ENCODE measurements at places on chromosomes 7 and 10.

GRCh38 chr10:3207351-3207750, 34.8 kb upstream of the PITRM1 start:
- no peak for DNase-seq

DNA sequence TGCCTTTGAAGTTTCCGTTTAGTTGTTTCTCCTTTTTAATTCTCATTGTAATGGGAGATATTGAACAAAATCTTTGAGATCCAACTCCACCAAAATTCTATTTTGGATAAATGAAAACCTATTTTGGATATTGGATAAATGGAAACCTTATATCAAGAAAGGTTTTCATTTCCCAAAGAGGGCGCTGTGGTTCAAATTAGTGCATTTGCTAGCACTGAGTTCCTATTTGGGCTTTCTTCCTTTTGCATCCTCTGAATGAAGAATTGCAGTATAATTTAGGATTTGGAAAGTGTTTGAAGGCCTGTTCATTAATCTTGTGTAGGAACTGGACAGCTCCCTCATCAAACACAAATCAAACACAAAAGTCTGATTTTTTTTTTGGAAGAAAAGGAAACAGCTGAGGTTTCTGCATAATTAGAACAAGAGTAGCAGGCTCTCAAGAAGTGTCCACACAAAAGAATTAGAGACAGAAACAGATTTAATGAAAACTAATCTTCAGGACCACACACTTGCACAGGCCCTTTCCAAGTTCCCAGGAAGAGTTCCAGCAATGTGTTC, 80.8 kb upstream of the KLF14 start:
- DNase-seq: peak; percentile 6

DNA sequence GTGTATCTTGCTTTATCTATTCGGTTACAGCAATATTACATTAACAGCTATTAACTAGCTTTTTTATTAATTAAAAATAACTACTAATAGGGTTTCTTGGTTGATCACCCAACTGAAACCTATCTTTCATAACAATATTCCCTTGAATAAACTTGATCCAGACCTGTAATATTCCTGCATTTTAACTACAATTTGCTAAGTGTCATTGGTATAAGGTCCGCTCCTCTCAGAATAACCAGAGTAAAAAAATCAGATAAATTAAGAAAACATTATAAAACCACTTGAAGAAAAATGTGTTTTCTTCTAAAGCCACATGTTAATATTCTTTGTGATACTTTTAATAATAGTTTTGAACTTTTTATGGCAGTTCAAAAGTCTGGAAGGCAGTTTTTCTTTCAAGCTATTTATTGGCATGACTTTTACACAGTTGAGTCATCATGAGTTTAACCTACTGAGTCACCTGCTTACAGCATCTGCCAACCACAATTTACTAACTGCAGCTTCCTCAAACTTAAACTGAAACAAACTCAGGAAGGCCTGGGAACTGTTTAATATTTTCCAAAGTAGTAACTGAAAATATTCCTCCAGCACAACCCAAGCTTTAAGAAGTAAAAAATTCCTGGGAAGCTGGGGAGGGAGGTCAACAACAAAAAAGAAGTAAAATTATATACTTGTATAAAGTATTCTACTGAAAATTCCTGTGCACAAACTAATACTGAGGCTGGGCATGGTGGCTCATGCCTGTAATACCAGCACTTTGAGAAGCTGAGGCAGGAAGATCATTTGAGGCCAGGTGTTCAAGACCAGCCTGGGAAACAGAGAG, 103.2 kb downstream of the NRBF2 start:
- DNase-seq: peak; percentile 54

GRCh38 chr7:99050971-99051370, 92.9 kb downstream of the SMURF1 start:
- DNase-seq: no peak

DNA sequence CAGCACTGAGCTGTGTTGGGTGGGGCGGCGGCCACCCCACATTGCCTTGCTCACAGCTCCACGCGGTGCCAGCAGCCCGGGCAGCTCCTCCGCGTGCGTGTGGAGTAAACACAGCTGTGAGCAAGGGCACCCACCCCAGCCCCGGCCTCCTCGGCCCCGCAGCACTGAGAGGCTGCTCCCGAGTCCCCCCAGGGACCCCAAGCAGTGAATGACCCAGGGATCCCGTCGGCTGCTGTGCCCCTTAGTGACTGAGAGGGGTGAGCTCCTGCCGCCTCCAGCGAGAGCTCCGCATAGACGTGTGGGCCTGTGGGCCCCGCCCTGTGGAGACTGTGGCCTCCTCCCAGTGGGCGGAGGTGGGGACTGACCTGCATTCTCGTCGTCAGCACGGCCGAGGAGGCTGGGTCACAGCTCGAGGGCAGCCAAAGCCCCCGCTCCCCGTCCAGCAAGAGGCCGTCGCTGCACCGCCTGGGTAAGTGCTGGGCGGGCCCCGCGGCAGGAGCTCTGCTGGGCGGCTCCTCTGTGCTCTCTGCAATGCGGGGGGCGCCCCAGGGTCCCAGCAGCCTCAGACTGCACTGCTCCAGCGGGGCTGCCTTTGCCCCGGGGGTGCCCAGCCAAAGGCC, 29.9 kb upstream of the UTF1 start:
- no peak for DNase-seq

All from CD4-positive, alpha-beta T cell treated with Interleukin-15 for 4 hours (primary cell).